ENCODE measurements at places on chromosomes 3 and 15.
A peak's percentile ranks its signal among the peaks of the same experiment; 100 is the strongest.

DNA sequence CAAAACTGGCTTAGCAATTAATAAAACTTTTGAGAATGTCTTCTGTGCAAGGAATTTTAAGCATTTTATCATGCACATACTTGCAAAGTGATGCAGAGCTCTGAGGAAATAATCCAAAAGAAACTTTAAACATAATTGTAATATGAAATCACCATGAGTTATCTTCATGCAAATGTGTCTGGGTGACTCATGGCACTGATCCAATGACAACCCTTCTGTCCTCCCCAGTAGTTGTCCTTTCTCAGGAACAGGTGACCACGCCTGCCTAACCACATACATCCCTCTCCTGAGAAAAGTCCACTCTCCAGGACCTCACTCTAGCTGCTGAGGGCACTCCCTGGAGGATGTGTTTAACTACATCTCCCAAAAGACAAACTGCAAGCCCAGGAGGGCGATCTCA is 530.6 kb upstream of the IL12A start:
- no peaks in the 10 kb centered on the region for H3K27me3 ChIP-seq
- DNase-seq, result no peak
- no peak overlapping the region for H3K27ac ChIP-seq

- peaks cover 5% of the 10 kb centered on the region for H3K4me1 ChIP-seq
- DNase-seq, result no peak
Observed at GRCh38 chr15:71116366-71116765, 1.1 kb downstream of the THSD4 start.

GRCh38 chr3:110378481-110378880 is 693.1 kb upstream of the NECTIN3 start:
- H3K27me3 ChIP-seq, result no peaks in the 10 kb centered on the region
- no peak overlapping the region for H3K27ac ChIP-seq
- H3K4me1 ChIP-seq, result no peaks in the 10 kb centered on the region

DNA sequence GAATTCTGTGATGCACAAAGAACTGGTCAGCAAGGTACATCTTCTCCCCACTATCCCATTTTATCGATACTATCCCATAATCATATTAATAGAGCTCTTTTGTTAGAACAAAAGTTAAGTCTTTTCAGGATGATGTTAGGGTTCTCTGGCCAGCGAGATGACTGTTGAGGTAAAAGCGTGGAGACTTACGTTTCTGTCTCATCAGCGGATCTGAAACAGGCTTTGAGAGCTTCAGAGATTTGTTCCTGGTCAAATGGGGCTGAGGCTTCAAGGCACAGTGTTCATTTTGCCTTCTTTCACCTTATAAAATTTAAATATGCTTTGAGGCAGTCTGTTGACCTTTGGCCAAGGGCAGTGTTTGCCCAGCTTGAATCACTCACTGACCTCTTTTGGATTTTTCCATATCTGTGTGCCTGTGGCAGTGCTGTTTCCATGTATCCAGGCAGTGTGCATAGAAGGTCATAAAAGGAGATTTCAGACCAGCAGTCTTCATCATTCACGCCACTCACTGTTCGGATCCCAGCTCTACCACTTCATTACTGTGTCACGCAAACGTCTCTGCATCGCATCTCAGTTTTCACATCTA is 3.1 kb downstream of the ADAMTSL3 start:
- H3K4me1 ChIP-seq, result no peaks in the 10 kb centered on the region
- no peak overlapping the region for H3K4me3 ChIP-seq
- DNase-seq, result no peak
- H3K36me3 ChIP-seq, result no peaks in the 10 kb centered on the region
- no peak overlapping the region for H3K27ac ChIP-seq

DNA sequence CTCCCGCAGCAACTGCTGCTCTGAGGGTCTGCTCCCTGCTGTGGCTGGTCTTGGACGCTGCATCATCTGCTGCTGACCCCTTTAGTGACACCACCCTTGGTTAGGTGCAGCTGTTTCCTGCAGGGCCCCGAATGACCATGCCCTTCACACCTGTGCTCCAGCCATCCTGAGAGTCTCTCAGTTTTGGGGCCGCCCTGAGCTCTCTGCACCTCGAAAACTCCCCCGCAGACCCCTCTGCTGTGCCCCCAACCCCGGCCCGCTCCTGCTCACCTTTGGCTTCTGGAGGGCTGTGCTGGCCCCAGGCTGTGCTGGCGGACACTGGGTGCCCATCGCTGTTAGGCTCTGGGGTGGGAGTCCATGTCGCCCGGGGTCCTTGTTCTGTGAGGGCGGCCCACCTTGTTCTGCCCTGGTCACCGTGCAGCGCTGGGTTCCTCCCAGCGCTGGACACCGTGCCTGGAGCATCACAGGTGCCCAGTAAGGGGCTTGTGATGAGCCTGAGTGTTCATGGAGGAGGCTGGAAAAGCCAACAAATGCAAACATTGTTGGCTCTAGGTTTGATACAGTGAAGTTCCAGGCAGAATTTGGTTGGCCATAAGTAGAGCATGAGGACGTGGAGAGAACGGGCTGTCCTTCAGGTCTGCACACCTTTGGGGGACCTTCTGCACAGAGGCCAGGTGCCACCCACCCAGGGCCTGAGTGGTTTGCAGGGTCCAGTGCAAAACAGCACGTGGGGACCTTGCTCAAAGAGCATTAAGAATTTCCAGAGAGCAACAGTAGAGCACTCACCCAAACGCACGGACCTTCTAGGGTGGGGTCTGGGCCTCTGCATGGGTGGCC is 12.3 kb downstream of the ABTB1 start:
- H3K4me1 ChIP-seq, result peaks cover 3% of the 10 kb centered on the region
- no peaks in the 10 kb centered on the region for H3K36me3 ChIP-seq
- H3K27me3 ChIP-seq, result no peaks in the 10 kb centered on the region
- no peak for DNase-seq
- H3K27ac ChIP-seq, result no peak overlapping the region

GRCh38 chr3:189908646-189909045 is 212.1 kb downstream of the P3H2 start:
- DNase-seq, result no peak
- H3K4me1 ChIP-seq, result no peaks in the 10 kb centered on the region
- H3K4me3 ChIP-seq, result no peak overlapping the region
- no peaks in the 10 kb centered on the region for H3K36me3 ChIP-seq
- H3K27me3 ChIP-seq, result no peaks in the 10 kb centered on the region

DNA sequence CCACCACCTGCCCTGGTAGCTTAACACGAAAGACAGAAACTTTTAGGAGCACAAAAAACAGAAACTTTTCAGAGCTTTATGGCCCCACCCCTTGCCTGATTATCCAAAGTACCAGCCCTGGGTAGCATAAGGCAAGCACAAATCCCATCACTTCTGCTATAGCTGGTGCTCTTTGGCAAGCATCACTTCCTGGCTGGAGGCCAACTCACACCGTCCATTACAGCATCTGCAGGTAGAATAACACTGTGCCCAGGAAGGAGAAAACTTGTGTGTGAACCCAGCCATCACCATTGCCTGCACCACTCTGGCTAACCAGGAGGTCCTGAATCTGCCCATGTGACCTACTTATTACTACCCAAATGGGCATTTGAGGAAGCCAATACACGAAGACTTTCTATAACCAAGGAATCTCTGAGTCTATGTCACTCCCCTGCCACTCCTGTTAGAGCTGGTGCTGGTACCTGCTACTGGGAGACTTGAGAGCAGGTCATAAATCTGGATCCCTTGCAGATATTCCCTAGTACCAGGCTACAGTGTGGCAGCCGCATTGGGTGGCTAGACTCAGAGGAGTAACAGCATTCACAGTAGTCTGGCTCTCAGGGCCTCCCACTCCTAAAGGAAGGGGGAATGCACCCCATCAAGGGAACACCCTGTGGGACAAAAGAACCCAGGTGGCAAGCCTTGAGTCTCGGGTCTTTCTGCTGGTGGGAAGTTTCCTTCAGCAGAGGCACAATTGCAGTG is 73.3 kb upstream of the AKAP13 start:
- H3K27ac ChIP-seq, result no peak overlapping the region
- no peak for DNase-seq
- no peaks in the 10 kb centered on the region for H3K36me3 ChIP-seq
- H3K4me3 ChIP-seq, result no peak overlapping the region

GRCh38 chr3:172065527-172065926 is 26.1 kb downstream of the FNDC3B start:
- peaks cover 7% of the 10 kb centered on the region for H3K36me3 ChIP-seq
- no peak for DNase-seq
- peak overlapping the region; percentile 4 for H3K4me3 ChIP-seq
- peaks cover 67% of the 10 kb centered on the region for H3K4me1 ChIP-seq
- H3K27ac ChIP-seq, result no peak overlapping the region
- H3K27me3 ChIP-seq, result no peaks in the 10 kb centered on the region

GRCh38 chr15:90000186-90001001 is 730 bp upstream of the ZNF710 start:
- peaks cover 6% of the 10 kb centered on the region for H3K36me3 ChIP-seq
- peak overlapping the region; percentile 94 for H3K4me3 ChIP-seq
- no peak for DNase-seq
- no peaks in the 10 kb centered on the region for H3K27me3 ChIP-seq
- H3K4me1 ChIP-seq, result peaks cover 32% of the 10 kb centered on the region

- peak overlapping the region; percentile 34 for H3K4me3 ChIP-seq
- peak overlapping the region; percentile 87 for H3K27ac ChIP-seq
- peaks cover 66% of the 10 kb centered on the region for H3K4me1 ChIP-seq
- H3K36me3 ChIP-seq, result peaks cover 22% of the 10 kb centered on the region
Observed at GRCh38 chr15:64847448-64847847, 5.7 kb downstream of the PLEKHO2 start.

- H3K36me3 ChIP-seq, result peaks cover 3% of the 10 kb centered on the region
- H3K27me3 ChIP-seq, result no peaks in the 10 kb centered on the region
- H3K4me3 ChIP-seq, result no peak overlapping the region
- no peak for DNase-seq
Observed at GRCh38 chr3:37402351-37402750, 228.0 kb upstream of the LRRFIP2 start.

- H3K36me3 ChIP-seq, result no peaks in the 10 kb centered on the region
- H3K27ac ChIP-seq, result peak overlapping the region; percentile 64
- H3K4me3 ChIP-seq, result peak overlapping the region; percentile 95
- peaks cover 36% of the 10 kb centered on the region for H3K27me3 ChIP-seq
- H3K4me1 ChIP-seq, result peaks cover 22% of the 10 kb centered on the region
- DNase-seq, result no peak
Observed at GRCh38 chr15:63048776-63049665, 6.5 kb downstream of the TPM1 start.

DNA sequence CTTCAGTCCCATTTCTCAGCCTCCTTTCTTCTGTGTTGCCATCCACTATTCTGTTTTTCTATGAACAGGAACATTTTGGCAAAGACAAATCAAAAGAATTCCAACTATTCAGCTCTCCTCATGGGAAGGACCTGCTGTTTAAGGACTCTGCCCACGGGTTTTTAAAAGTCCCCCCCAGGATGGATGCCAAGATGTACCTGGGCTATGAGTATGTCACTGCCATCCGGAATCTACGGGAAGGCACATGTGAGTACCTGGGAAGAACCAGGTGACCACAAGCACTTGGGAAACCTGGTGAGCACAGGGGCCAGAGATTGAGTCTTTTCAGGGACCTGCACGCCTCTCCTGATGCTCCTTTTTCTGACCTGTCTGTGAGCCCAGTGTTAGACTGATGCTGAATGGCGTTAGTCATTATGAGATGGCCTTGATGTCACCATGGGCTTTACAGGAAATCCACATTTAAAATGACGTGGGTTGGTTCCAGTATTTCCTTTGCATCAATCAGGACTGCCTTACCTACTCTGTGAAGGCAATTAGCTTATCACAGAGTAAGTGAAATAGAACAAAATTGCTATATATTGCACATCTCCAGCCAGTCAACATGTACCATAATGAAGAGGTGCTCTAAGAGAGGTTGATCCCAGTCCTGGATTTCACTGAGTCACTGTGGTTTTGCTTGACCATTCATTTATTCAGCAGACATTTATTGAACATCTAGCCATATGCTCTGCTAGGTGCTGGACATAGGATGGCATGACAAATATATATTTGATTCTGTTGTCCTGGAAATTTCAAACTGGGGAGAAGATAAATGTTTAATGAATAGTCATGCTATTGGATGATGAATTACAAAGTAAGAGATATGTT is 11.7 kb downstream of the TF start:
- no peak for DNase-seq
- peaks cover 4% of the 10 kb centered on the region for H3K27me3 ChIP-seq
- no peak overlapping the region for H3K4me3 ChIP-seq
- H3K36me3 ChIP-seq, result no peaks in the 10 kb centered on the region
- H3K4me1 ChIP-seq, result no peaks in the 10 kb centered on the region

DNA sequence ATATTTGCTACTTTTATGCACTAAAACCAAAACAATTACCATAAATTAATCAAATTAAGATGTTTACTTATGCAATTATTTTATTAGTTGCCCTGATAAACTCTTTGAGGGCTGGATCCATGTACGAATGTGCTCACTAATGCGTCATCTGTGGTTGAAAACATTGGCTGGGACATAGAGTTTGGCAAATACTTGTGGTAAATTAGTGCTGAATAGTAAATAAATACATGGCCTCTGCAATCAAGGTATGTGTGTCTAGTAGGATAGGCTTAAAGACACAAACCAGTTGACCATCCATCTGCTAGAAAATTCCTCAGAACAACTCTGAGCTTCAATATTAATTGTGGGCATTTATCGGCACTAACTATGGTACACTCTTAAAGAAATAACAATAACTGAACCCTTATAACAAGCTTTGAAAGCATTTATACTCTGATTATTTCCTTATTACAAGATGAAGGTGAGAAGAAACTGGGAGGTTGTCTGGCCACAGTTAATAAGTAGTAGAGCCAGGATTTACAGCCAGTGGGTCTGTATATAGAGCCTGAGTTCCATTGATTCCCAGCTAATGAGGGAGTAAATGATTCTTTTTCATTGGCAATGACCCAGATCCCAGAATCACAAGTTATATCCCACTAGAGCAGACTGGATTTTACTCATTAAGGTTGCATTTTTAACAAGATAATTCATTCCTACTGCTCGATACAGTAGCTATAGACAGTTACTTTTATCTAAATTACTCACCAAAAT is 169.5 kb upstream of the CNTN6 start:
- H3K4me3 ChIP-seq, result no peak overlapping the region
- no peak overlapping the region for H3K27ac ChIP-seq
- H3K4me1 ChIP-seq, result no peaks in the 10 kb centered on the region
- no peaks in the 10 kb centered on the region for H3K27me3 ChIP-seq
- H3K36me3 ChIP-seq, result no peaks in the 10 kb centered on the region

- H3K36me3 ChIP-seq, result no peaks in the 10 kb centered on the region
- H3K27me3 ChIP-seq, result peaks cover 14% of the 10 kb centered on the region
- peak; percentile 34 for DNase-seq
- H3K27ac ChIP-seq, result no peak overlapping the region
- H3K4me1 ChIP-seq, result no peaks in the 10 kb centered on the region
- no peak overlapping the region for H3K4me3 ChIP-seq
Observed at GRCh38 chr15:69314736-69315135, 16.0 kb downstream of the PAQR5 start.

Data from natural killer cell treated with Interleukin-12 subunit alpha and Interleukin-12 subunit beta and Interleukin-15 and Interleukin-18, amount 100 ng/mL, for 72 hours (primary cell).